CD4-positive, alpha-beta memory T cell (primary cell): ENCODE measurements at places on chromosomes 5 and 9. TPM values are rescaled to one million over a fixed set of nuclear protein-coding genes. Genes with fewer than 3 reads are reported as not detected.

HDHD3 gene
- 29.9 TPM for total RNA-seq

TMC1 gene
- total RNA-seq = not detected

MACROH2A1 gene
- total RNA-seq = 104 TPM

PCDHGC4 gene
- not detected for total RNA-seq

PDCD1LG2 gene
- total RNA-seq = 0.90 TPM

CDC20B gene
- total RNA-seq = not detected

SEMA6A gene
- total RNA-seq = not detected

KIF12 gene
- total RNA-seq = not detected

HBEGF gene
- total RNA-seq = 0.52 TPM

GRXCR2 gene
- total RNA-seq = not detected

OGN gene
- total RNA-seq = not detected

DENND1A gene
- 14.2 TPM for total RNA-seq

ZNF366 gene
- 0.29 TPM for total RNA-seq

NPDC1 gene
- total RNA-seq = 20.7 TPM

FGFR4 gene
- 2.2 TPM for total RNA-seq

GIN1 gene
- 15.2 TPM for total RNA-seq

BTNL3 gene
- not detected for total RNA-seq

CACNA1B gene
- not detected for total RNA-seq

CFAP77 gene
- not detected for total RNA-seq

HMMR gene
- 0.11 TPM for total RNA-seq

ORM2 gene
- total RNA-seq = not detected

IFNK gene
- not detected for total RNA-seq

TIMD4 gene
- 7.6 TPM for total RNA-seq

PDE6A gene
- total RNA-seq = not detected

ASPN gene
- not detected for total RNA-seq

SPATA31E1 gene
- not detected for total RNA-seq

SNAPC4 gene
- 13.1 TPM for total RNA-seq

GBA2 gene
- total RNA-seq = 66.3 TPM

RANBP17 gene
- not detected for total RNA-seq

ECM2 gene
- not detected for total RNA-seq

ADGRV1 gene
- 0.22 TPM for total RNA-seq

TAL2 gene
- total RNA-seq = not detected

LHFPL2 gene
- total RNA-seq = 2.7 TPM

PDLIM4 gene
- total RNA-seq = not detected

KCNN2 gene
- total RNA-seq = not detected

GPR150 gene
- 2.4 TPM for total RNA-seq
